ENCODE measurements at places on chromosomes 16 and 17.

GRCh38 chr16:7513429-7513828 is 180.8 kb downstream of the RBFOX1 start:
- DNase-seq: no peak

- DNase-seq: no peak
Observed at GRCh38 chr16:29662000-29662728, 883 bp upstream of the SPN start.

GRCh38 chr17:48592577-48592976 is 1.0 kb downstream of the HOXB5 start:
- no peak for DNase-seq

GRCh38 chr16:73384506-73385089 is 336.7 kb upstream of the ZFHX3 start:
- no peak for DNase-seq

DNA sequence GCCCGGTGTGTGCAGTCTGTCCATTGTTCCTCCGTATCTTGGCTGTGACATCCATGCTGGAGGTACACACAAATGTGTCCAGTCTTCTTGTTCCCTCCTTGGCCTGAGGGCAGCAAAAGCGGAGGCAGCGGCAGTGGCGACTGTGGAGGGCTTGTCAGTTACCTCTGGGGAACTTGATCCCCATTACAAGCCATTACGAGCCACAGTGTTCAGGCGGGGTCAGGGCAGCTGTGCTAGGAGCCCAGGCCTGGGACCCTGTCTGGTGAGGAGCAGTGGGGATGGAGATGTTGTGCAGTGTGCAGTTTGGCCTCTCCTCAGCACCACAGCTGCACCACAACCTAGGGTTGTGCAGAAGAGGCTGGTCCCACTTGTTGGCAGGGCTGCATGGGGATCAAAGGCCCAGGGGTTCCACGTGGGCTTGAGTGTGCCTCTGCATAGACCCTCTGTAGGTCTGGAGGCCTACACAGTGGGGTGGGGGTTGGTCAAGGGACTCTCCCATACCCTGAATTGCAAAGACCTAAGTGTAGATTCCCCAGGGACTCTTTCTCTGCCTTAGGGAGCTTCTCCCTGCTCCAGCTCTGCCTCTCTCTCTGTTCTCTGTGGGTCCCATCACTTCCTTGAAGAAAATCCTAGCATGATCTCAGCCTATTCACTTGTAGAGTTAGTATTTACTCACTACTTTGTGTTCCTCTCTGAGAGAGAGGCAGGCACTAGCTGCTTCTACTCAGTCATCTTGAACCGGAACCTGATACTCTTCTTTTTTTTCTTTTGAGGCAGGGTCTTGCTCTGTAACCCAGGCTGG is 58.8 kb downstream of the SLFN11 start:
- DNase-seq: no peak

DNA sequence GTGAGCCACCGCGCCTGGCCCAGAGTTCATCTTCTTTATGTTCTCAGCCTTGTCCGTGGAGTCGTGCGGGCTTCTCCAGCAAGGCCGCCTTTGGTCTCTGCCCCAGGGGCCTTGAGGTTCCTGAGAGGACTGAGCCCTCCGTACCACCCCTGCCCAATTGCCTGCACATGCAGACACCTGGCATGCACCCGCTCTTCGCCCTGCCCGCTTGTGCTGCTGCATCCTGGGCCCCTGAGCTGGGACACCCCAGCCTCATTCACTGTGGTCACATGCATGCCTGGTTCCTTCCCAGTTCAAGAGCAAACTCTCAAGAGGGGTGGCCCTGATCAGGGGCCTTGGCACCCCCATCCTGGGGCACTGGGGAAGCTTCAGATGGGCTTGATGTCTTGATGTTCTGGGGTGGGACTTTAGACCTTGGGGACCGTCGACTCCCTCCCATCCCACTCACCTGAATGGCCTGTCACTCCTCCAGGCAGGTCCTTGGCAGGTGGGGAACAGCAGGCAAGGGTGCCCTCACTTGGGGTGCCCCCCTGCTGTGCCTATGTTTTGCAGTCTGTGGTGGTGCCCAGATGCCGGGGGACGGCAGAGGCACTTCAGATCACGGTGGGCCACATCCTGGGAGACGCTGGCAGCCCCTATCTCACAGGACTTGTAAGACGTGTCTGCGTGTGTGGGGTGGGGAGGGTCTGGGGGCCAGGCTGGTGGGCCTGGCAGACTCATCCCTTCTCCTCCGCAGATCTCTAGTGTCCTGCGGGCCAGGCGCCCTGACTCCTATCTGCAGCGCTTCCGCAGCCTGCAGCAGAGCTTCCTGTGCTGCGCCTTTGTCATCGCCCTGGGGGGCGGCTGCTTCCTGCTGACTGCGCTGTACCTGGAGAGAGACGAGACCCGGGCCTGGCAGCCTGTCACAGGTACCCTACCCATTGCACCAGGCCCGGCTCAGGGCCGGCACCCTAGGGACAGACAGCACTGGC is 12.7 kb upstream of the SPNS2 start:
- no peak for DNase-seq

- DNase-seq: no peak
Observed at GRCh38 chr16:75997606-75998005, 271.3 kb upstream of the CPHXL start.

DNA sequence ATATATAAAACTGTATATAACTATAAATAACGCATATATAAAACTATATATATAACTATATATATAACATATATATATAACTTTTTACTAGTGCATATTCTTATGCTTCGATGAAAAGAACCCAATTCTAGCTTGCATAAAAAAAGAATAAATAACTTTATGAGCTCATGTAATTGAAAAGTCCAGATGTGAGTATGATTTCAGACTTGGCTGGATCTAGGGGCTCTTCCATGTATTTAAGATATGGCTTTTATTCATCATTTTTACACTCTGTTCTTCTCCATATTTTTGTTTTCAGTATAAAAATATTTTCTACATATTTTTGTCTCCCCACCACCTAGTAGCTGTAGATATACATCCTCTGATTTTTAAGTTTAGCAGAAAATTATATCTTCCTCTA is 417.5 kb downstream of the CDH11 start:
- DNase-seq: no peak
